ENCODE measurements at places on chromosomes 16 and 17.

- no peak for DNase-seq
Measured at GRCh38 chr17:82495844-82496528, 23.5 kb upstream of the FOXK2 start.

DNA sequence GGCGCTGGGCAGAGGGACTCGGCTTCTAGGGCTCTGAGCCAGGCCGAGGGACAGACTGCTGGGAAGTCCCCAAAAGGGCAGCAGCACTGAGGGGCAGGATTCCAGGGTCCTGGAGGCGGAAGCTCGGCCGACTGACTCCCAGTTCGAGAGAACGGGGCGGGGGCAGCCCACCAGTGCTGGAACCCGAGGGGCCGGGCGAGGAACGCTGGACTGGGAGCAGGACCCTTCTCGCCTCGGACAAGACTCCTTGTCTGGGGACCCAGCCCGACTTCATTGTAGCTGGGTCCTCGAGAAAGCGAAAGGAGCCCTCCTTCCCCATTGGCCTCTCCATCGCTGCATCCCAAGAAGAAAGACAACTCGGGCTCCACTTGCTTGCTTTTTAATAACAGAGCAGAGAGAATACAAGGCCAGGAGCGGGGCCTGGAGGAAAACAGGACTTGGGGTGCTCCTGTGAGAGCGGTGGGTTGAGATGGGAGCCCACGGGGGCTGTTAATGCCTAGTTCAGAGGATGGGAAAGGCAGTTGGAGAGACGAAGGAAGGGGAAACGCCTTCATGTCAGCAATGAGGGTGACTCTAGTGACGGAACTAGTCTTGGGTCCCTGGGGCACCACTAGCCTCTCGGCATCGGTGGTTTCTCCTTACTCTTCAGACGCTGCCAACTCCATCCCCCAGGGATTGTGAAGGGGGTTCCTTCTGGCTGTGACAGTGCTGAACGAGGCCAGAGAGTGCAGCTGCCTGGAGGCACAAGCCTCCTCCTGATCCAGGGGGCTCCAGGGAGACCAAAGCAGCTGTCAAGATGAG is 492 bp upstream of the CAMTA2 start:
- no peak for DNase-seq

GRCh38 chr16:23134274-23134673 is 15.0 kb downstream of the USP31 start:
- no peak for DNase-seq

DNA sequence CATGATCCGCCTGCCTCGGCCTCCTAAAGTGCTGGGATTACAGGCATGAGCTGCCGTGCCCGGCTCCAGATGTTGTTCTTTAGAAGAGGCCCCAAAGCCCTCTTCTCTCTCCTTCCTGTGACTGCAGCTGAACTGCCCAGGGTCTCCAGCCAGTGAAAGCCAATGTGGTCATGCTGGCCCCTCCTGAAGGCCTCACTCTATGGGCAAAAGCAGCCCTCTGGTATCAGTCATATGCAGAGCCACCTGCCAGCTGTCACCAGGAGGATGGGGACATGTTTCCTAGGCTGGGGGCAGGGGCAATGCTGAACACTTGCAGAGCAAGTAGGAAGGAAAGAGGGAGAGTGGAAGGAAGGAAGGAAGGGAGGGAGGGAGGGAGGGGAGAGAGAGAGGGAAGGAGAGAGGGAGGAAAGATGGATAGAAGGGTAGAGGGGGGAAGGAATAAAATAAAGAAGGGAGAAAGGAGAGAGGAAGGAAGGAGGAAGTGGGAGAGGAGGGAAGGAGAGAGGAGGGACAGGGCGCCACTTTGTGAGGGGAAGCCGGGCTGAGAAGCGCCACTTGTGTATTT is 36.0 kb downstream of the SOCS3 start:
- no peak for DNase-seq

DNA sequence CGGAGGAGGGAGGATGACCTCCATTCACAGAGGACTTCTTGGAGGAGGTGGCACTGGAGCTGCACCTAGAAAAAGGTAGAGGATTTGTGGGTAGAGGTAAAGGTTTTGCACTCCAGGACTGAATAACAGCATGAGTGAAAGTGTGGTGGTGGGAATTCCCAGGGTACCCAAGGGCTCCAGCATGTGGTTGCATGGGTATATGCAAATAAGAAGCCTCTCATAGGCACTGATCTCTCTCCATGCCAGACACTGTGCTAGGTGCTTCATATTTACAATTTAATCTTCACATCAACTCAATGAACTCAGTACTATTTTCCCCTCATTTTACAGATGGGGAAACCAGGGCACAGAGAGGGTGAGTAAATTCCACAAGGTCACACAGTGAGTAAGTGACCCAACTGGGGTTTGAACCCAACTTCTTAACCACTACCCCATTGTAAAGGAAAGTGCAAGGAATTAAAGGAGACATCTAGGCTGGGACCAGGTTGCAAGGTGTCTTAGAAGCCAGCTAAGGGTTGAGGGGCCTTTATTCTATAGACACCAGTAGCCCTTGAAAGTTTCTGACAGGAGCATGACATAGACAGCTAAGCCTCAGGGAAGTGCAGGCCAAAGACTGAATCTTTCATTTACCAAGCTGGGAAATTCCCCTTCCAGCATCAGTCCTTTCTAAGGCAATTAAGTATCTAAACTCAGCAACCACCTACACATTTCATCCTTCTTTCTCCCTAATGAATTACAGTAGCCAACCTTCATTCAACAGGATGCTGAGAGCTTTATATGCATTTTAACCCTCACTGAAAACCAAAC is 21.3 kb downstream of the SCNN1B start:
- DNase-seq, result no peak

GRCh38 chr16:22973522-22973921 is 159.6 kb downstream of the HS3ST2 start:
- no peak for DNase-seq

GRCh38 chr17:30429155-30429554 is 48.1 kb upstream of the GOSR1 start:
- no peak for DNase-seq

GRCh38 chr17:36755586-36755985 is 154.2 kb downstream of the MRM1 start:
- DNase-seq, result no peak

- no peak for DNase-seq
Measured at GRCh38 chr17:59056857-59057256, 49.8 kb downstream of the TRIM37 start.

DNA sequence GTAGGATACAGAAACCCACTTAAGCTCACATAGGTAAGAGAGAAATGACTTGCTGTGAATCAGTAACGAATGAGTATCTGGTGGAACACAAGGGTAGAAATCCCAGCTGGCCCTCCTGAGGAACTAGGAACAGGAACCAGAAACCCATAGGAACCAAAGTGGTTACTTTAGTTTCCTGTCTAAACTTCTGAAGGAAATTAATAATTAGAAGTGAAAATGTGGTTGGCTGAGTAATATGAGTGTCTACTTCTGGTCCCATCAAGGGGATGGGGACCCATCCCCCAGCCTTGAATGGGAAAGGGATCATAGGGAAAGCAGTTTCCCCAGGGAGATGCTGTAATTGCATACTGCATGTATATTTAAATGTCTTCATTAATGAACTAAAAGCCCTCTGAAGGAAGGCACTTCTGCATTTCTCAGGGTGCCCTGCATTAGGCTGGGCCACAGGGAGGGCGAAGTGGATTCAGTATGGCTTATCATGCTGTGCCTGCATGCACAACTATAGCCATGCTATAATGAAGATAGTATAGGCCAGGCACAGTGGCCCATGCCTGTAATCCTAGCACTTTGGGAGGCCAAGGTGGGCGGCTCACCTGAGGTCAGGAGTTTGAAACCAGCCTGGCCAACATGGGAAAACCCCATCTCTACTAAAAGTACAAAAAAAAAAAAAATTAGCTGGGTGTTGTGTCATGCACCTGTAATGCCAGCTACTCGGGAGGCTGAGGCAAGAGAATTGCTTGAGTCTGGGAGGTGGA is 45.6 kb downstream of the CYB5B start:
- no peak for DNase-seq

DNA sequence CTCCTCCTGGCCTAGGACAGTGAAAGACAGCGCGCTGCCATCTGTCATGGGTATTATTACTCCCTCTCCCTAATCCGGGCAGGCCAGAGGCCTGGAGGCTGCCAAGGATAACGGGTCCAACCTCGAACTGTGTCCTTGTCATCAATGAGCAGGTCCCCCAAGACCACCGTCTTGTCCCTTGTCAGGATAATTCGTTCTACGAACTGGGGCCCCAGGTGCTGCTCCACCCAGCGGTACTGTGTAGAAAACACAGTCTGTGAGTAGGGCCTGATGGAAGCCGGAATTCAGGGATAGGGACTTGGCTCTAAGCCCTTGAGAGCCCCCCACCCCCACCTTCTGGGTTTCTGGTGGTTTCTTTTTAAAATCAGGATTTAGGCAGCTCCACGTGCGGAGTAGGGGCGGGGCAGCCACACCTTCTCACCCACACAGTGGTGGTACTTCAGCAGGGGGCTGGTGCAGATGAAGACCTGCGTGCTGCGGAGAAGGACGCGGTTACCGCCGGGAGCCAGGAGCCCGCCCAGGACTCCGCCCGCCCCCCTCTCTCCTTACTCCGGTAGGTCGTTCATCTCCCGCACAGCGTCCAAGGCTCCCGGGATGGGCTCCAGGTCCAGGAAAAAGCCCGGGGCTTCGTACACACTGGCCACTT is 787 bp downstream of the NT5C start:
- no peak for DNase-seq

DNA sequence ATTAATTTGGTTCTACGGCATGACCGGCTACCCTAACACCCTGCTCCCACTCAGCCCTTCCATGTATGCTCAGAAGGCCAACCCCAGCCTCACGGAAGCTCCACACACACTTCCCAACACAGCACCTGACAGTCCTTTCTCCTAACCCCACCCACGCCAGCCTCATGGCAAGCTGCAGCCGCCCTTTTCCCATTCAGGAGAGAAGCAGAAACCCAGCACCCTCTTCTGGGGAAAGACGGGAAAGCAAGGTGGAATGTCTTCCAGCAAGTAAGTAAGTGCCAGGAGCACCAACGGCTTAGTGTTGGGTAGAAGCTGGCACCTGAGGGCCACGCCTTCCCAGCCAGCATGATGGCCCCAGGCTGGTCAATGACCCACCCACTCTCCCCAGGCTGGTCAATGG is 32.1 kb downstream of the ABR start:
- DNase-seq, result no peak

DNA sequence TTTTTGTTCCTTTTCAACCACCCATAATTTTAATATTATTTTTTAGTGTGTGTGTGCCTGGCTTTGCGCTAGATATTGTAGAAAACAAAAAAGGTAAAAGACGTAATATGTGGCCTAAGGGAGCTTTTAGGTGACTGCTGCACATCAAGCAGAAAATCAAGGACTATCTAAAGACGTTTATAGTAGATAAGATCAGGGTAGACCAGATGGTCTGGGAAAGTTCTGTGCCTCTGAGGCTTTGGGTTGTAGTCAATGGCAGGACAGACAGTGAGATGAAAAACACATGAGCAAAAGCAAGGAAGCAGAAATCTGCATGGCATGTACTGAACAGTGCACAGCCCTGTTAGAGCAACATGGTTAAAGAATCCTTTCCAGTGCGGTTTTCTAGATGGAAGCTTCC is 26.8 kb upstream of the ARHGAP23 start:
- DNase-seq, result no peak

DNA sequence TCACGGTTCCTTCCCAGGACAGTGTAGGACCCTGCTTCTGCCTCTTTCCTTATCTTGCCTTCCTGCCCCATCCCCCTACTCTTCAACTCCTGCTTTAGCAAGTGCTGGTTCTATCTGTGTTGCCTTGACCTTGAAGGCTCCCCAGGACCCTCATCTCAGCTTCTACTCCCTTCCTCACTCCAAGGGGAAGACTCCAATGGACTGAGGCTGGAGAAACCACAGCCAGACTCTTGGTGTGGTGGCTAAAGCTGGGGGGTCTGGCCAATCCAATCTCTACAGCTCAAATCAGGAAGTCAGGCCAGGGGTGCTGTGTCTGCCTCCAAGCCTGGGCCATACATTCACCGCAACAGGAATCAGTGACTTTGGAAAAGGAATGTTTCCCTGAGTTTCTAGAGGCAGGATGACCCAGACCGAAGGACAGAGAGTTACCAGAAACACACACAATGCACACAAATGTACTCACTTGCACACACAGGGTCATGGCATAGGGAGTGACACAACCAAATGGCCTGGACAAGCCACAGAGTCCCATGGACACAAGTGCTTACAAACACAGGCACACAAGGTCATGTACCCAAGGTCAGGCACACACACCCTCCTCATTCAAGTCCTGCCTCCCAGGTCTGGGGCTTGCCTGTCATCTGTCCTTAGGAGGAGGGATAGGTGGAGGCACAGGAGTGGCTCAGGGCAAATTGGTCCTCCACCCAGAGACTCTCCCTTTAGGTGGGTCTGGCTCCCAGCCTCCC is 1.7 kb upstream of the HSD11B2 start:
- DNase-seq, result no peak

DNA sequence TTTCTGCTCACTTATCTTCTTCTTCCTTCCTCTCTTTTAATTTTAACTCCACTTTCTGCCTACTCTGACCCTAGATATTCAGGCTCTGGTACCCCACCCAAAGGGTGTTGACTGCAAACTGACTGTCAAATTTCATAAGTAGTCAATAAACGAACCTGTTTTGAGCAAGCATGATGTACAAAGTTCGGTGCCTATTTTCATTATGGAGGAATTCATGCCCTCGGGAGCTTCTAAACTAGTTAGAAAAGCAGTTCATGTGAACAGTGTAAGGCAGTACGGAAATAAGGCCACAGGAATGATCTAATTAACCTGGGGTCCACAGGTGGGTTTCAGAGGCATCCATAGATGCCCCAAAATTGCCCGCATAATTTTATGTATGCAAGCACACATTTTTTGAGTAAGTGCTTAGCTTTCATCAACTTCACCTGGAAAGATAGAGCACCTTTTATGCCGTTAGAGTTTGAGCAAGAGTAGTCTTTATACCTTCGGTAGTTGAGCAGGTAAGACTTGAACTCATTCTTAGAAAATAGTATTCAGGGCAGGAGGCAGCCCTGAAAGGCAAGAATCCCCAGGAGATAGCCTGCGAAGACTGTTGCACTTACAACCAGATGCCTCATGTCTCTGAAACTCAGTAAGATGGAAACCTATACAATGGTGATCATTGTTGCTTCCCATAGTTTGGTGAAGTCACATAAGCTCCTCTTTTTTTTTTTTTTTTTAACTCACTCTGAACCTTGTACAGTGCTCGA is 36.6 kb upstream of the TBX2 start:
- DNase-seq, result no peak

DNA sequence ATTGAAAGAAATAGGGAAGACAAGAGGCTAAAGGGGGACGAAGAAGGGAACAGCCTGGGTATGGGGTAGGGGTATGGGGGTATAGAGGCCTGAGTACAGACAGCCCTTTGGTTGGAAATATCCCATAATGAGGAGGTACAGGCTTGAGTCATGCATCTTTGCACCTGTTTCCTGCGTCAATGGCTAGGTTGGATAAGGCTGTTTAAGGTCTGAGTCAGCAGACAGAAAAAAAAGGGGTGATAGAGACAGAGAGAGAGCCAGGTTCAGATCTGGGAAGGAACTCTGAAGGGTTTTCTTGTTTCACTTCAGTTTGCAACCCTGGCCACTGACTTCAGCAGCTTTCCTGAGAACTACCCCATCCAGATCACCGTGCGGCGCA is 8.5 kb downstream of the FNDC8 start:
- no peak for DNase-seq

DNA sequence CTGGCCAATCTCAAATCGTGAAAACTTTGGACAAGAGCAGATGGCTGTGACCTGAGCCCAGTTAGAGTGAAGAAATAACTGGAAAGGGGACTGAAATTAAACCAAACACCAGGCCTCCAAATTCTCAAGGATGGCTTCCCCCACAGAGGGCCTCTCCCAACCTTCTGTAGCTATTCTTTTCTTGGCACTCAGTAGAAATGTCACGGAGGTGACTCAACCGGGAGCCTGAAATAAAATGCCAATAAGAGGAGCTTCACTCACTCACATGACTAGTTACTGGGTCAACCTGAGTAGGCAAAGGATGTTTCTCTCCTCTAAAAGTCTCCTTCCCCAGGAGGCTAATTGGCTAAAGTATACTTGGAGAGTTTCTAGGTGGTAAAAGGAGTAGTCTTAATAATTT is 230.7 kb downstream of the MAF start:
- no peak for DNase-seq

Measured in right renal pelvis (tissue), 4 donors.